ENCODE measurements at places on chromosomes 3 and 15.

DNA sequence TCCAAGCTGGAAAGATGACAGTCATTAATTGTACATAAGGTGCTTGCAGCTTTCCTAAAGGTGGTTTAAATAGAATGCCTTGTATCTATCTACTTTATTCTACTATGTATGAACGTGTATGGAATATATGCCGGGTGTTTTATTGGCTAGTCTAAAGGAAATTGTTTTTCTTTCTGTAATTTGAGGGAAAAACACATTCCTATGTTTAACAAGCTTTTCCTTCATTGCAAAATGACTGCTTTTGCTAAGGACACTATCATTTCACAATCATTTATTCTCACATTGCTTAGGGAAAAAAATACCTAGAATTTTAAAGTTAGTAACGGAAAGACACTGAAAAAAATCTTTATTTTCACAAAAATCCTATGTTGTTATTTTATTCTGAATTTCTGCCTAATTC is 141.7 kb downstream of the WDR76 start:
- no peaks in the 10 kb centered on the region for H3K4me1 ChIP-seq
- H3K27me3 ChIP-seq, result no peaks in the 10 kb centered on the region
- H3K36me3 ChIP-seq, result no peaks in the 10 kb centered on the region
- DNase-seq, result no peak

- H3K36me3 ChIP-seq, result peaks cover 10% of the 10 kb centered on the region
- H3K4me3 ChIP-seq, result no peak overlapping the region
- H3K27ac ChIP-seq, result no peak overlapping the region
- no peak for DNase-seq
- H3K4me1 ChIP-seq, result no peaks in the 10 kb centered on the region
Observed at GRCh38 chr3:149018247-149018646, 26.9 kb downstream of the GYG1 start.

DNA sequence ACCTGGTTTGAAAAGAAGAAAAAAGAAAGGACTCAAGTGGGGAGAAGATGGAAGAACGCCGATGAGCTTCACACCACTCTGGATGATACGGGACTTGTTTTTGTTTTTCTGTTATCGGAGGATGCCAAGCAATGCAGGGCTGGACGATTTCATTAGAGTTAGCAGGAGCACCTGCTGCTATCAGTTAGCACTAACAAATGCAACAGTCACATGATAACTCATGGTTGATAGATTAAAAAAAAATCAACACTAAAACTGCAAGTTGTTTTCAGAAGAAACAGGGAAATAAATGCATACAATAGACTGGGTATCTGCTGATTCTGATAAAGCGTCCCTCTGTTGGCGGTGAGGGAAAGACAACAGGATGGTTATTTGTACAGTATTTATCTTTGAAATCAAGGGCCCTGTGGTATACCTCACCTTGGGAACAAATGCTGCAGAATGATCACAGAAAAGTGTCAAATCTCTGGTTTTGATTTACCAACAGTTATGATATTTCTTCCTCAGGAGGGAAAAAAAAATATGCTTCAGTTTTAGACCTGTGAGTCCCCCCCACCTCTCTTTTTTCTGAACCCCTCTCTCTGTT is 575.1 kb downstream of the FOXP1 start:
- H3K4me1 ChIP-seq, result peaks cover 16% of the 10 kb centered on the region
- no peak for DNase-seq
- H3K4me3 ChIP-seq, result no peak overlapping the region
- H3K27me3 ChIP-seq, result no peaks in the 10 kb centered on the region
- no peak overlapping the region for H3K27ac ChIP-seq

DNA sequence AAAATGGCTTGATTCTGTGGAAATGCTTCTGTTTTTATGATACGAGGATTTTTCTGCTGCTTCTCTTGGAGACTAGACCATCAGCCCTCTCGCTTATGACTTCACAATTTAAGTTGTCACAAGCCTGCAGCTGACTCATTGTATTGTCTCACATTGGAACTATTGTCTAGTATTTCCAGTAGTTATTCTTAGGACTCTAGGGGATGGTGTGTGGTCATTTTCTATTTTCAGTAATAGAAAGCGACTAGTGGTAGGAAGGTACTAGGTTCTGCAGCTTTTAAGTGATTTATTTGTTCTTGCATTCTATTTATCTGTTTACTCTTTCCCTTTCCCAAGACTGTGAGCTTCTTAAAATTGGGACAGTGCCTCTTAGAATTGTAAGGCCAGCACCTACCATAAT is 66.3 kb upstream of the CRTC3 start:
- H3K36me3 ChIP-seq, result peaks cover 11% of the 10 kb centered on the region
- H3K27ac ChIP-seq, result no peak overlapping the region
- no peaks in the 10 kb centered on the region for H3K27me3 ChIP-seq
- no peak for DNase-seq
- H3K4me3 ChIP-seq, result no peak overlapping the region

- H3K27me3 ChIP-seq, result peaks cover 2% of the 10 kb centered on the region
- no peak overlapping the region for H3K27ac ChIP-seq
Observed at GRCh38 chr15:32743411-32744140, 25.8 kb downstream of the GREM1 start.

GRCh38 chr3:29805757-29806156 is 524.9 kb downstream of the RBMS3 start:
- H3K4me3 ChIP-seq, result no peak overlapping the region
- no peaks in the 10 kb centered on the region for H3K4me1 ChIP-seq
- no peak for DNase-seq
- no peaks in the 10 kb centered on the region for H3K36me3 ChIP-seq

- no peaks in the 10 kb centered on the region for H3K4me1 ChIP-seq
- no peak overlapping the region for H3K27ac ChIP-seq
- no peaks in the 10 kb centered on the region for H3K36me3 ChIP-seq
Observed at GRCh38 chr3:127535106-127535785, 55.3 kb downstream of the TPRA1 start.

DNA sequence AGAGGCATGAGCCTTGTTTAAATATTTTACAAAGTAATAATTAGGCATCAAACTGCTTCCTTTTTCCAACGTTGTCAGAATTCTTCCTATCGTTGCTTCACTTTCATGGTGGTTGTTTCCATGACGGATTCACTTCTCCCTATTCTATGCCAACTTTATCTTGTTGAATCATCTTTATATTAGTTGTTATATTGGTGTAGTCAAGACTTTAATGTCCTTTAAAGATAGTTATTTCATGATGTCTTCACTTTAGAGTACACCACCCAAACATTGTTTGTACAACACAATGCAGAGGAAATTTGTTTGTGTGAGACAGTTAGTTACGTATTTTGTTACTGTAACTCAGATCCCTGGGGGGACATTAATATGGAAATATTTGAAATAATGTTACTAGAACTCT is 61.9 kb downstream of the CRYBG3 start:
- H3K36me3 ChIP-seq, result no peaks in the 10 kb centered on the region
- H3K27me3 ChIP-seq, result no peaks in the 10 kb centered on the region
- H3K4me1 ChIP-seq, result no peaks in the 10 kb centered on the region

GRCh38 chr3:112738366-112738765 is 97.4 kb upstream of the CCDC80 start:
- no peak overlapping the region for H3K27ac ChIP-seq
- no peak for DNase-seq
- H3K4me1 ChIP-seq, result peaks cover 10% of the 10 kb centered on the region
- H3K36me3 ChIP-seq, result no peaks in the 10 kb centered on the region
- no peaks in the 10 kb centered on the region for H3K27me3 ChIP-seq

- H3K4me1 ChIP-seq, result no peaks in the 10 kb centered on the region
- DNase-seq, result no peak
- no peak overlapping the region for H3K27ac ChIP-seq
- H3K27me3 ChIP-seq, result no peaks in the 10 kb centered on the region
- H3K36me3 ChIP-seq, result peaks cover 12% of the 10 kb centered on the region
- H3K4me3 ChIP-seq, result no peak overlapping the region
Observed at GRCh38 chr15:98926236-98926635, 81.4 kb downstream of the PGPEP1L start.

GRCh38 chr3:151197981-151198767 is 4.8 kb downstream of the GPR171 start:
- H3K4me3 ChIP-seq, result no peak overlapping the region
- no peak for DNase-seq
- H3K36me3 ChIP-seq, result peaks cover 36% of the 10 kb centered on the region

- DNase-seq, result no peak
- H3K36me3 ChIP-seq, result no peaks in the 10 kb centered on the region
- no peak overlapping the region for H3K4me3 ChIP-seq
- peaks cover 10% of the 10 kb centered on the region for H3K27me3 ChIP-seq
- no peak overlapping the region for H3K27ac ChIP-seq
- H3K4me1 ChIP-seq, result no peaks in the 10 kb centered on the region
Observed at GRCh38 chr15:29812384-29812694, 9.9 kb downstream of the TJP1 start.

DNA sequence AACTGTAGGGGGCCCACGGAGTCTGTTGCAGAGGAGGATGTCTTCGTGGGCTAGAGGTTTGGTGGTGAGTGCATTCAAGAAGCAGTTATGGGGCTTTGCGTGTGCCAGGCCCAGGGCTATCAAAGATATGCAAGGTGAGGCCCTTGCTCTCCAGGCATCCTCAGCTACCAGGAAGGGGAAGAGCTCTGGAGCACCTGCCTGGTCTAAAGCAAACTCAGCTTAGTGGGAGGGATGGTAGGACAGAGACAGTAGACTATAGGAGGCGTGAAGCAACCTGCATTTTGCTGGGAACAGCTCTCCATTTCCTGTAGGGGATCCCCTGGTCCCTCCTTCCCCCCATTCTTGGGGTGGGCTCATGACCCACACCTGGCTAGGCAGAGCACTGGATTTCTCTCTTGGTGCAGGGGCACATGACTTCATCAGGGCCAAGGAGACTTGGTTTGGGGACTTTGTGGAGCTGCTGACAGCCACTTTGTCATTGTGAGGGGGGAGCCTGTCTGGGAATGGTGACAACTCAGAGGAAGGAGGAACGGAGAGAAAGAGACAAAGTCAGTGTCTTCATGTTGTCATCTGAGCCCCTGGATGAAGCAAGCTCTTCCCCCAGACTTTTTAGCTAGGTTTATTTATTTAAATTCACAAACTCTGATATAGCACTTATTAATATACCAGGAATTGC is 8.6 kb upstream of the EEFSEC start:
- no peaks in the 10 kb centered on the region for H3K27me3 ChIP-seq
- no peak for DNase-seq
- no peaks in the 10 kb centered on the region for H3K36me3 ChIP-seq

Data from common myeloid progenitor, CD34-positive (primary cell).